ENCODE measurements at places on chromosomes 3 and 15. TPM values are rescaled to one million over a fixed set of nuclear protein-coding genes. Genes with fewer than 3 reads are reported as not detected.

- peaks cover 2% of the 10 kb centered on the region for H3K27me3 ChIP-seq
- H3K27ac ChIP-seq = no peak overlapping the region
- no peak overlapping the region for H3K4me3 ChIP-seq
- H3K4me1 ChIP-seq = peaks cover 10% of the 10 kb centered on the region
Measured at GRCh38 chr3:179189759-179190158, 41.6 kb downstream of the PIK3CA start.

DNA sequence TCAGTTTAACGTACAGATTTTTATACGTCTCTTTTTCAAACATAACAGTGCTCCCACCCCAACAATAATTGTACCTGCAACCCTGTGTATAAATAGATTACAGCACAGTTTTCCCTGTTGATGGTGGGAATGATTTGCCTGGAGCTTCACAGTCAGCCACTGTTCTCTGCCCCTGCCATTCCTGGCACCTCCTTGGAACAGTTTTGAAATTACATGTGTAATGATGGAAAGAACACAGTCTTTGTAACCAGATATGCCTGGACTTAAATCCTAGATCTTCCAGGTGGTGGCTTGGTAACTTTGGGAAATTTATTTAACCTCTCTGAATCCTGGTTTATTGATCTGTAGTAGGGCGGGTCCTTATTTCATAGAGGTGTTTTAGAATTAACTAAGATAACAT, 27.0 kb downstream of the CRYBG3 start:
- no peak for DNase-seq
- H3K4me3 ChIP-seq = no peak overlapping the region
- H3K27me3 ChIP-seq = no peaks in the 10 kb centered on the region
- H3K4me1 ChIP-seq = no peaks in the 10 kb centered on the region

The CCDC80 gene
- total RNA-seq = 3.7 TPM

- no peaks in the 10 kb centered on the region for H3K27me3 ChIP-seq
- H3K4me1 ChIP-seq = no peaks in the 10 kb centered on the region
- H3K36me3 ChIP-seq = no peaks in the 10 kb centered on the region
Measured at GRCh38 chr15:100468285-100468684, 60.5 kb downstream of the CERS3 start.

The SLC28A1 gene
- not detected for total RNA-seq

- peaks cover 29% of the 10 kb centered on the region for H3K4me1 ChIP-seq
- DNase-seq = peak; percentile 13
- peak overlapping the region; percentile 67 for H3K27ac ChIP-seq
- H3K36me3 ChIP-seq = no peaks in the 10 kb centered on the region
Measured at GRCh38 chr15:95284933-95285421, 1045.5 kb upstream of the NR2F2 start.

DNA sequence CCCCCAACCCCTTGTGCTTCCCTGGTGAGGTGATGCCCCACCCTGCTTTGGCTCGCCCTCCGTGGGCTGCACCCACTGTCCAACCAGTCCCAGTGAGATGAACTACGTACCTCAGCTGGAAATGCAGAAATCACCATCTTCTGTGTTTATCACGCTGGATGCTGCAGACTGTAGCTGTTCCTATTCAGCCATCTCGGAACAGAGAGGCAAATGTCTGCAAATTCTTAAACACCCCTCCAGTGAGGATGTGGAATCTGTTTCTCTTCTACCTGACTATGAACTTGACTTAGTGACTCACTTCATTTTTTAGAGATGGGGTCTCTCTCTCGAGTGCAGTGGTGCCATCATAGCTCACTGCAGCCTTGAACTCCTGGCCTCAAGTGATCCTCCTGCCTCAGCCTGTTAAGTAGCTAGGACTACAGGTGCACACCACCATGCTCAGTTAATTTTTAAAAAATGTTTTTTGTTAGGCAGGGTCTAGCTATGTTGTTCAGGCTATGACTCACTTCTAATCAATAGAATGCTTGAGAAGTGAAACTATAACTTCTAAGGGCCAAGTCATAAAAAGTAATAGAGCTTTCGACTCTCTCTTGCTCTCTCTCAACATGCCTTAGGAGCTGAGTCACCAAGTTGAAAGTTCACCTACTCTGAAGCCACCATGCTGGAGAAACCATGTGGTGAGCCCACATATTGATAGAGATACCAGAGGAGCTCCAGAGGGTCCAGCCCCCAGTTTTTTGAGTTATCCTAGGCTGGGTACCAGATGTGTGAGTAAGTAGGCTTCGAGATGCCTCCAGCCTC, 11.5 kb upstream of the PARP14 start:
- no peak overlapping the region for H3K4me3 ChIP-seq
- H3K36me3 ChIP-seq = no peaks in the 10 kb centered on the region
- no peak for DNase-seq
- no peaks in the 10 kb centered on the region for H3K27me3 ChIP-seq
- no peaks in the 10 kb centered on the region for H3K4me1 ChIP-seq

- peaks cover 26% of the 10 kb centered on the region for H3K4me1 ChIP-seq
- no peak overlapping the region for H3K27ac ChIP-seq
- DNase-seq = no peak
- H3K36me3 ChIP-seq = no peaks in the 10 kb centered on the region
Measured at GRCh38 chr15:85154061-85154460, 172.4 kb downstream of the PDE8A start.

All from endothelial cell (in vitro differentiated cells).